ENCODE measurements at places on chromosomes 12 and 14.

DNA sequence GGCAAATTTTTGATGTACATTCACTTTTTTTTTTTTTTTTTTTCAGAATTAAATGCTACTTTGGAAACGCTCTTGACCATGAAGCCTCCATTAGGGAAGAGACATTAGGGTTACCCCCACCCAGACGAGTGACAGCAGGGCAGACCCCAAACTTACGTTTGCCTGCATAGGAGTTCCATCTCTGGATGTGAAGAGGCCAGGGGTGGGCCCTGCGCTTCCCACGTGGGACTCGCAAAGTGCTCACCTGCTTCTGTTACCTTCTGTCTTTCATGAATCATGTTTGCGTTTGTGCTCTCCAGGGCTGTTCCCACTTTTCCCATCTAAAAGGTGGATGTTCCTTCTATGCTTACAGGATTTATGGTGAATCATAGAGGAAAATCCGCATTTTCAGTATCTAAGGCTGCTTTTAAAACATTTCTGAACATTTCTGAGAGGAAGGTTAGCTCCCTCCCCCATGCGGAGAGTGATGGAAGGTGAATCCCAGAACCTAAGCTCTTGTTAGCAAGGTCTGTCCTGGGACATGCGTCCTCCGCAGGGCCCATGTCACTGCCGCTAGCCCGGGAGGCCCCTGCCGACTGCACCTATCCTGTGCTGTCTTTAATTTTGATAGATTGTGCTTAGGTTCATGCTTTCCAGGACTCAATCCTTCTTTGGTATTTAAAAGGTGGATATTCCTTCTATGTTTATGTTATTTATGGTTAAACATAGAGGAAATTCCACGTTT lies 135.7 kb upstream of the RTL1 start:
- no peak for DNase-seq

- no peak for DNase-seq
These were observed 6.9 kb downstream of the SMIM41 start for GRCh38 chr12:52086366-52086765.

- no peak for DNase-seq
These were observed 343.7 kb downstream of the CACNA1C start for GRCh38 chr12:2396448-2396871.

DNA sequence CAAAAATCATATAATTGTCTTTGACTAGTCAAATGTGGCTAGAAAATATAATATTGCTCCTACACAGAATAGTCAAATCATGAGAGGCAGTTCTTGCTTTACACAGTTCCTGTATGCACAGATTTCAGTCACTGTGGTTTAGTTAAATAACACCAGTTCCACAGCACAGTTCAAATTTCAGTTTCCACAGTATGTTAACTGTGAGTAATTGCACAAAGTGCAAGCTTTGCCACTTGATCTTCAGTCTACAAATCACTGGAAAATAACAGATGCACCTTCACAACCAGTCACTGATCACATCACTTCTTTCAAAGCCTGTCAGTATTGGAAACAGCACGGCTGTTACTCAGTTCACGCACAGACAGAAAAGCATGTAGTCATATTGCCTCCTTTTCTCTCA lies 38.7 kb downstream of the KCNH5 start:
- DNase-seq, result no peak

DNA sequence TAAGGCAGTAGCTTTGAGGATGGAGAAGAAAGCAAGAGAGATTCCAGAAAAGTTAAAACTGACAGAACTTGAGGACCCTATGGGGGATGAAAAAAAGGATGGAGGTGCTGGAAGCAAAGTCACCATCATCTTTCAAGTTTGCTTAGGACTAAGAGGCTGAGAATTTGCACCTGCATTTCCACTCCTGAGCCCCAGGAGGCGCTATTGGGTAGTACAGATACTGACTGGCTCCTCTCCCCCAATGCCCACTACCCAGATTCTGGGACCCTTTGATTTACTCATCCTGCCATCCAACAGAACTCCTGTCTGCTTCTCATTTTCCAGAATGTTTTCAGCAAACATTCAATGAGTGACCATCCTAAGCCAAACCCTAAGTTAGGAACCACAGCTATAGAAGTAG lies 34.0 kb upstream of the CMKLR1 start:
- no peak for DNase-seq

DNA sequence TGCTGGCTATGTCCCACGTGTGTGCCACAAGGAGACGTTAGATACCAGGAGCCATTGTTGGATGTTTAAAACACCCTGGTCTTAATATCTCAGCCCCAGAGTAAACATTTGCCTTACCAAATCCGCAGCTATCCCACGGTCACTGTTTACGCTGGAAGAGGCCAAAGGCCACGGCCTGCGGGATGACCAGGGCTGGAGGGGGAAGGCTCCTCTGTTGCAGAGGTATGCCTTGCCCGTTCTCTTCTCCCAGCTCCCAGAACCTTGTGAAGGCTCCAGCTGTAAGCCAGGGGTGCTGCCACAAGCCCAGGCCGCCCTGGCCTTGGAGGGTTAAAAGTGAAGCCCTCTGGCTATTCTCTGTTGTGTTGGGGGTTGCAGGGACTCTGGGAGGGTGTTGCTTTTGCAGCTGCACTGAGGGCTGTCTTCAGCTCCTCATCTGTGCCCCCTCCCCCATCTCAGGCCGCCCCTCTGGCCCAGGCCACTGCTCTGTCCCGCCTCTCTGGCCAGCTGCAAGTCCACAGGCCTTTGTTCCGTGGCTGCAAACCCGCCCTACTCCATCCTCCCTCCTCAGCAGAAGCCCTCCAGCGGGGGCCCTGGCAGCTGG lies 2.5 kb downstream of the PLEKHG3 start:
- DNase-seq, result no peak

DNA sequence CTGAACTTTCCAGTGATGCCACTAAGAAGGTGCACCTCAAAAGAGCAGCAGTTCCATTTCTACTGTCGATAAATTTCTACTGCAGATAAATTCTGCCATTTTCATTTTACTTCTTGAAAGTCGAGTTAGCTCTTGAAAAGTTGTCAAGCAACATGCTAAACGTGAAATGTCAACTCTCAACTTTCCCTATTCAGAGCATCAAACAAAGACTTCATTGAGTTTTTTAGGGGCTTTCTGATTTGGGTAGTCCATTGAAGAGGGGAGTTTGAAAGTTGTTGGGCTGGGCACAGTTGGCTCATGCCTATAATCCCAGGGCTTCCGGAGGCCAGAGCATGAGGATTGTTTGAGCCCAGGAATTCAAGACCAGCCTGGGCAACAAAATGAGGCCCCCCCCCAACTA lies 59.4 kb upstream of the SYNE2 start:
- no peak for DNase-seq

DNA sequence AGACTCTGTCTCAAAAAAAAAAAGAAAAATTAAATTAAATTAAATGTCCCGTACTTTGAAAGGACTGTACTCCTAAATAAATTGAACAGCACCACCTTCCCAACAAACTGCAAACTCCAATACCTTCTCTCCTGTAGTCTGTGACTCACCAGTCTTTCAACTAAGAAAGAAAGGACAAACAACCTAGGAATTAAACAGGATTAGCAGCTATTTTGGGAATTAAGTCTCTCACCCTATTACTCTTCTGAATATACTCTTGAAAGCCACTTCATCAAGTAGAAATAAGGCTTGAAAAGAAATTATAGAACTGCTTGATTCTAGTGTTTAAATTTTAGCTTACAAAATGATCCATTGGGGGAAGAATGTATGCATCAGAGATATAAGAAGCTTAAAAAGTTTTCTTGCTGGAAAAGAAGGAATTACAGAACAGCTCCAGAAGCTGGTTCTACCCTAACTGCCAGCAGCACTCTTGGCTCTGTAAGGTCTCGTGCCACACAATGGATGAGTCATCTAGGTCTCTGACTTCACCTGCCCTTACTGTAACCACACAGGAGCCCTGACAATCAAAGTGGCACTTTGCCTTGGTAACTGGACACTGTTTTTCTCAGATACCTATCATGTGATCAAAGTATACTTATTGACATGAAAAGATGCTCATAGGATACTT lies 57.0 kb upstream of the CERS5 start:
- DNase-seq, result no peak

DNA sequence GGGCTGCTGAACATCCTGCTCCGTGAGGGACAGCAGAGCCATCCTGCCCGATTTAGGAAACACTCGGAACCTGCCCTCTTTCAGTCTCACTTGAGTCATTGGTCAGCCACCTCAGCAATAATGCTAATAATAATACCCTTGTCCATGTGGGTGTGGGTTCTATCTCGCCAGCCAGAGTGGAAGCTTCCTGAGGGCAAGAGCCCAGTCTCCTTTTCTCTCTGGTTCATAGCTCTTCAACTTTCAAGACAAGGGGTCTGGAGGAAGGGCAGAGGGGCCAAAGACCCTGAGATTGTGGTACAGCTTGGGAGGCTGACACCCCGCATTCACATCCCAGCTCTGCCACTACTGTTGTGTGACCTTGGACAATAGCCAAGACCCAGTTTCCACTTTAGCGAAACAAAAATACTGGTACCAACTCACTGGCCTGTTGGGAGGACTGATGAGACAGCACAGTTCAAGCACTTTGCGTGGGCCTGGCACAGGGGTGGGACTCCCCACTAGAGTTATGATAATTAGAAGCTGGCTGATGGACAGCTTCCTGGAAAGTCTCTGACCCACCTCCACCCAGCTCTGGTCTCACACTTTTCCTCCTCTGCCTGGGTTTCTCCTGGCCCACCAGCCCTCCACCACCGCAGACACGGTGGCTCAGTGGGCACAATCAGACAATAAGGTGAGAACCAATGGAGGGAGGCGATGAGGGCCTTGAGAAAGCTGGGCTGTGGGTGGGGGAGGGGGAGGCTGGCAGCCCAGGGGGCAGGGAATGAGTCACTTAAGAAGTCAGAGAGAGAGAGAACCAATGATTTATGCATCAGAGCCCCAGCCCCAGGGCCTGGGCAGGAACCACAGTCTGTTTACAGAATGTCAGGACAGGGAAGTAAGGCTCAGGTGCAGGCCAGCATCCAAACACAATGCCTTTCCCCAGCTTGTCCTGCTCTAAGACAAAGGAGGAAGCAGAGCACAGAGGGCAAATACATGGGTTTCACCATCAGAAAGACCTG lies 9.6 kb downstream of the FAIM2 start:
- DNase-seq, result no peak

DNA sequence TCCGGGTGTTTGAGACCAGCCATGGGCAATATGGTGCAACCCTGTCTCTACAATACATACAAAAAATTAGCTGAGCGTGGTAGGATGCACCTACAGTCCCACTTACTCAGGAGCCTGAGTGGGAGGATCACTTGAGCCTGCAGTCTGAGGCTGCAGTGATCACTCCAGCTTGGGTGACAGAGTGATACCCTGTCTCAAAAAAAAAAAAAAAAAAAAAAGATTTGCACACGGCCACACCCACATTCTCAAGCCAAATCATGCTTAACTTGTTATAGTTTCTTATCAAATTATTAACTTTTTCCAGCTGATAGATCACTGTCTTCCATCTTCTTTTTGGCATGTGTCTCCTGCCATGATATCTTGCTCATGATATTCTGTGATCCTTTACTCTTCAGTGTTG lies 6.8 kb downstream of the DRAM1 start:
- no peak for DNase-seq

GRCh38 chr12:113347-113746 lies 46.8 kb downstream of the IQSEC3 start:
- DNase-seq, result no peak

DNA sequence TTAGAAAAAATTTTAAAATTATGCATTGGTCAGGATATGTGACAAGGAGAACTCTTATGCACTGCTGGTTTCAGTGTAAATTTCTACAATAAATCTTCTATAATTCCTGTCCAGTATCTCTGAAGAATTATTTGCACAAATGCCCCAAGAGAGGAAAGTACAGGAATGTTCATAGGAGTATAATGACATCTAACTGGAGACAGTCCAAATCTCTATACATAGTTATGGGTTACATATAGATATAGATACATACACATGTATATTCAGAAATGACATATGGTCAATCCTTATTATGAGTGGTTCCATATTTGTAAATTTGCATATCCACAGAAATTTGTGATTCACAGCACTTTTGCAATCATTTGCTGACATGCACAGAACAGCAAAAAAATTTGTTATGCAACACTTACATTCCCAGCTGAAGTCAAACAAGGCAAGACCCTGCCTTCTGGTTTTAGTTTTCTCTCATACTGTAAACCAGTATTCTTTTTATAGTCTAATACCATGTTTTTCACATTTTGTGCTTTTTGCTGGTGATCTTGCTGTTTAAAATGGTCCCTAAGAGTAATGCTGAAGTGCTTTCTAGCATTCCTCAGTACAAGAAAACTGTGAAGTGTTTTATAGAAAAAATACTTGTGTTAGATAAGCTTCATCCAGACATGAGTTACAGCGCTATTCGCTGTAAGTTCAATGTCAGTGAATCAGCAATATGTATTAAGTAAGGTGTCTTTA lies 103.8 kb downstream of the SLC16A7 start:
- DNase-seq, result no peak

DNA sequence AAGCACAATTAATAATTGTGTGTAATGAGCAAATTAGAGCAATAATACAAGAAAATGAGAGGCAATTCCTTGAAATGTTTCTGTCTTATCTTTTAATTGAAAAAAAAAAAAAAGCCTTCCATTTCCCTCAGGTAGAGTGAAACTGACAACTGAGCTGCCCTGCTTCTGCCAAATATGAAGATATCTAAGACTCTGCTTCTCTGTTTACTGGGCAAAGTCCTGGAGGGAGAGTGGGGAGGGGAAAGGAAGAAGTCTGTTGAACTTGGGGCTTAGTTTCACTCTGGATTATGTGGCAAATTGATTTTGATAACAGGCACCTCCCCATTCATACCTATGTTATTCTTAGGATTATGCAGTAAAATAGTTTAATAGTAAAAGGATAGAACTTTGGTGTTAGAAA lies 364.9 kb downstream of the NRXN3 start:
- no peak for DNase-seq

- no peak for DNase-seq
These were observed 174.7 kb downstream of the ESR2 start for GRCh38 chr14:64119500-64119899.

GRCh38 chr12:115722181-115722580 lies 555.3 kb downstream of the MED13L start:
- no peak for DNase-seq

- DNase-seq, result no peak
These were observed at the start of gene DGKA for GRCh38 chr12:55930771-55931316. TSS of gene DGKA (plus strand) at chr12:55931162. CDS start at chr12:55936504, 5,342 bp downstream.

GRCh38 chr12:11687528-11687927 lies 38.1 kb downstream of the ETV6 start:
- DNase-seq, result no peak

- no peak for DNase-seq
These were observed 37.2 kb downstream of the CRADD start for GRCh38 chr12:93714382-93714781.

DNA sequence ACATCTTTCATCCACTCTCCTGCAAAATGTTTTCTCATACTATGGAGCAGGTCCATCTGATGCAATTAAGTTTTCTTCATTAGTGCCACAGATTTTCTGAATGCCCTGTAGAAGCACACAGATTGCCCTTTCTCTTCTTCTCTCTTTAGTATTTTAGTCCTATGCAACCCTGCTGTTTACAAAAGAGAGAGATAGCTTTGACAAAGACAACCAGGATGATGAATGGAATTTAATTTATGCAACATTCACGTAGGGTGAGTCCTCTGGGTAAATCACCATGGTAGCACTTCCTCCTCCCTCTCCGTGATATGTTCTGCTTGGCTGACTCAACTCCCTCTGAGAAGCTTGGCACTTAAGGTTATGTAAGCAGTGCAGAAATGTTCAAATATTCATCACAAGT lies 400.9 kb upstream of the PDE3A start:
- DNase-seq, result no peak
